ENCODE measurements at places on chromosomes 16 and 17.
A peak's percentile ranks its signal among the peaks of the same experiment; 100 is the strongest.

GRCh38 chr17:43381204-43381603, 17.6 kb upstream of the ARL4D start:
- DNase-seq, result no peak

DNA sequence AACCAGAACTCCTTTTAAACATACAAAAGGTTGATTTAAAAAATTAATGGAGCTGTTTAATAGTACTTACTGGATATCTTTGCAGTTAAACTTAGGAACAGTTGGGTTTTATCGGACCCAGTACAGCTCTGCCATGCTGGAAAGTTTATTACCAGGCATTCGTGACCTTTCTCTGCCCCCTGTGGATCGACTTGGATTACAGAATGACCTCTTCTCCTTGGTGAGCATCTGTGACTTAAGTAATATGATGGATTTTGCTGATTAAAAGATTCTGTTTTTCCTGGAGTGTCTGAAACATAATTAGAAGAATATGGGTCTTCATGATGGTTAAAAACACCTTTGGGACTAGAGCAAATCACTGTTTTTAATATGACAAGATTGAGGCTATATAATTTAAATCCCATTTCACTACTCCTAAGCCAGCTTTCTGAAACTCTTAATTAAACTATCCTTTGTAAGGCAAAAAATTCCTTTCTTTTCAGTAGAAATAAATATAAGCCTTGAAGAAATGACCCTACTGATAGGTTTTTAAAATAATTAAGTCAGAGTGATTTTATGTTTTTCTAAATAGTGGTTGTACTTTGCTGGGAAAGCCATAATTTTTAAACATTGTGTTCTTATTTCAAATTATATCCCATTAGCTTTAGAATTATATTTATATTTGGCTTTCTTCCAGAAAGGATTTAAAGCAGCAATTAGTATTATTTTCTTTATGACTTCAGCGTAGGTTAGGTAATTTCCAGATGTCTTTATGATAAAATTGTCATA, 45.7 kb upstream of the KPNB1 start:
- no peak for DNase-seq

DNA sequence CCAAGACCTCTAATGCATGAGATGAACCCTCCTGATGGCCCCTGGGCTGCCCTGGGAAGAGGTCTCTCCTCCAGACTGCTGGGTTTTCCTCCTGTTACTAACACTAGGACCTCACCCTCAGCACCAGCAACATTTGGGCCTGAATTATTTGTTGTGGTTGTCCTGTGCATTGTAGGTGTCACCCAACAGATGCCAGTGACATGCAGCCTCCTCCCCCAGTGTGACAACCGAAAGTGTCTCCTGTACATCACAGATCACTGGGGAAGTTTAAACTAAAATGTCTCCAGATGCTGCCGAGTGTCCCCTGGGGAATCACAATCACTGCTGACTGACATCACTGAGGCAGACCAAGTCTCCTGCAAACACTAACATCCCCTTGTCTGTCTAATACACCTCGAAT, 74.8 kb downstream of the SLC5A11 start:
- DNase-seq, result no peak

- no peak for DNase-seq
These were observed 2.6 kb downstream of the TRIM65 start for GRCh38 chr17:75894049-75894733.

GRCh38 chr17:77424585-77425344, 284.0 kb downstream of the SEC14L1 start:
- DNase-seq, result peak; percentile 90

GRCh38 chr16:25707982-25708583, 16.3 kb downstream of the HS3ST4 start:
- peak; percentile 14 for DNase-seq

- DNase-seq, result peak; percentile 32
These were observed 7.5 kb upstream of the TMEM170A start for GRCh38 chr16:75471723-75472633.

DNA sequence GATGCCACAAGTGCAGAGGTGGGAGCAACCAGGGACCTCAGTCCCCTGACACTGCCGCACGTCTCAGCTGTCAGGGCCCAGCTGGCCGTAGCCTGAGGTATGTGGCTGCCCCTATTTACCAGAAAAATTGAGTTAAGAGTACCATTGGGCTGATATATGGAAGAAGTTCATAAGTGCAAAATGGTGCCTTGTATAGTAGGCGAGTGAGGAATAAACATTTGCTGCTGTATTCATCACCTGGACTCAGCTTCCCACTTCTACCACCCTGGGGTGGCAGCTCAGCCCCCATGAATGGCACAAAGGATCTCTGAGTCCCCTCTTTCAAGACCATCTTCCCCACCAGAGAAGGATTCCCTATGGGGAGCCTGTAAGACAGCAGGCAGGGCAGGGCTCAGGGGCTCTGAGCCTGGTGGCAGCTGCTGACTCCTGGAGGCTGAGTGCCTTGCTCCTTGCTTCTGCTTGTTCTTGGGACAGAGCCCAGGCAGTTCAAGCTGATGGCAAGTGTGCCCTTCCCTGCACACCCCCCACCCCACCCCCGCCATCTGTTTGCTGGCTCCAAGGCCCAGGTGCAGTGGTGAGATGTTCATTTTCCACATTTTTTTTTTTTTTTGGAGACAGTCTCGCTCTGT, 29.0 kb downstream of the TRPV2 start:
- DNase-seq, result peak; percentile 19

GRCh38 chr16:4182581-4183236, 59.2 kb downstream of the SRL start:
- no peak for DNase-seq

GRCh38 chr16:49366669-49367068, 6.9 kb upstream of the C16orf78 start:
- DNase-seq, result no peak

Data from RCC 7860 (cell line).